ENCODE measurements at places on chromosomes 11 and 22. TPM values are rescaled to one million over a fixed set of nuclear protein-coding genes. Genes with fewer than 3 reads are reported as not detected.
A peak's percentile ranks its signal among the peaks of the same experiment; 100 is the strongest.

- no peak for ATAC-seq
Measured at GRCh38 chr11:118841469-118842242, 42.0 kb upstream of the CXCR5 start.

GRCh38 chr11:114121804-114122504 lies 62.4 kb downstream of the ZBTB16 start:
- ATAC-seq: no peak

- no peak for ATAC-seq
Measured at GRCh38 chr11:82757660-82758357, 24.1 kb upstream of the FAM181B start.

GRCh38 chr22:39205344-39206021 lies 39.3 kb downstream of the PDGFB start:
- ATAC-seq: peak; percentile 95

GRCh38 chr22:37870273-37870672 lies 21.1 kb downstream of the EIF3L start:
- ATAC-seq: no peak

DNA sequence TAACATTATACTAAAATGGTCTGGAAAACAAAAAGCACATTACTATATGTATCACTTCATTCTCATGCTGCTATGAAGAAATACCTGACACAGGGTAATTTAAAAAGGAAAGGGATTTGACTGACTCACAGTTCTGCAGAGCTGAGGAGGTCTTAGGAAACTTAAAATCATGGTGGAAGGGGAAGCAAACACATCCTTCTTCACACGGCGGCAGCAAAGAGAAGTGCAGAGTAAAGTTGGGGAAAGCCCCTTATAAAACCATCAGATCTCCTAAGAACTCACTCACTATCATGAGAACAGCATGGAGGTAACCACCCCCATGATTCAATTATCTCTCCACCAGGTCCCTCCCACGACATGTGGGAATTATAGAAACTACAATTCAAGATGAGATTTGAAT lies 60.0 kb downstream of the FAM181B start:
- no peak for ATAC-seq

DNA sequence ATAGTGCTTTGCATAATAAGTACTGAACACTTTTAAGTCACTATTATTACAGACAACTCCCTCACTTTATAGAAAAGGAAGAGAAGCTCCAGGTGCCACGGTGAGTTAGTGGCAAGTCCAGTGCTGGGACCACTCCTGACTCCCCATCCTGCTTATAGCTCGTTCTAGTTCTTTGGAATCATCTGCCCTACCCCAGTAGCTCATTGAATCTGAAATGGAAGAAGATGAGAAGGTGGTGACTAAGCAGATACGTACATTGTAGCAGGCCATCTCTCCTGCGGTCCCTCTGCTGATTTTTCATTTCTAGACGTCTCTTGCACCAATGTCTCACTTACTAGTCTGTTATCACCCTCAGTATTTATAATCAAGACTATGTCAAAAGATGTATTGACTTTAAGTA lies 21.6 kb downstream of the MMP20 start:
- no peak for ATAC-seq

DNA sequence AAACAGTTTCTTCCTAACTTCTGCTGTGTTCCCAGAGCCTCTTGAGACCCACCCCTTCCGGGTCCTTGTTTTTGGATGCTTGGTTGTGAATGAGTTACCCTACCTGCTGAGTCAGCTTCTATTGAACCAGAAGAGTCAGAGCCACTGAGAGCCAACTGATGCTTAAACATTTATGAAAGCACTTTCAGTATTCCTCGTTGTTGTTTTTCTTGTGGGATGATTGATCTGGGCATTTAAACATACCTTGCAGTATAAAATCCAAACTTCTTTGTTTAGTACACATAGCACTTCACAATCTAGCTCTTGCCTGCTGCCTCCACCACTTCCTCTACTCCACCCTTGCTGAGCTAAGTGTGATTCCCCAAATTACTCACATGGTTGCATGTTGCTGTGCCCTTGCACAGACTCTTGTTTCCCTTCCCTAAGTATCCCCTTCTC lies 5.5 kb downstream of the PRSS23 start:
- no peak for ATAC-seq

DNA sequence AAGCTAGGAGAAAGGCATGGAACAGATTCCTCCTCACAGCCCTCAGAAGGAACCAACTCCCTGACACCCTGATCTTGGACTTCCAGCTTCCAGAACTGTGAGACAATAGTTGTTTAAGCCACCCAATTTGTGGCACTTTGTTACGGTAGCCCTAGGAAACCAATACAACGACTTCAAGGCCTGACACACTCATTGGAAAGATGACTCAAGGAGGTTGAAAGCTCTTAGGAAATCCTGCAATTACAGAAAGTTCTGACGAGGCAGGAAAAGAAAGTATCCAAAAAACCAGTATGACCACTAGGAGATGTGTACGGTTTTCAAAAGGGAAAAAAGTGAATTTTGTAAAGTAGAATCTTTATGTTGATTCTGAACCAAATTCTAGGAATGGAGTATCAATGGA lies 161.4 kb downstream of the SWAP70 start:
- ATAC-seq: no peak

GRCh38 chr11:121131656-121132055 lies 30.6 kb downstream of the TECTA start:
- no peak for ATAC-seq

DNA sequence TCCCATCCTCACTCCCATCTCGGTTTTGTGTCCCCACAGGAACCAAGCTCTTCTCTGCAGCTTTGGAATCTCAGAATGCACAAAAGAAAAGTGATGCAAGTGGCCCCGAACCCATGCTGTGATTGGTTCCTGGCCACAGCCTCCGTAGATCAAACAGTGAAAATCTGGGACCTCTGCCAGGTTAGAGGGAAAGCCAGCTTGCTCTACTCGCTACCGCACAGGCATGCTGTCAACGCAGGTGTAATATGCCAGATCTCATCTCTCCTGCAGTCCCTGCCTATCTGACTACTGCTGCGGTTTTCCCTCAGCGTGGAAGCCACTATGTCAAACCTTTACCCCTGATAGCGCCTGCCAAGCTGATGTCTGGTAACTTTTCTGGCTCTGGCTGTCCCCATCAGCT lies 200.5 kb upstream of the LRRC4C start:
- no peak for ATAC-seq

DNA sequence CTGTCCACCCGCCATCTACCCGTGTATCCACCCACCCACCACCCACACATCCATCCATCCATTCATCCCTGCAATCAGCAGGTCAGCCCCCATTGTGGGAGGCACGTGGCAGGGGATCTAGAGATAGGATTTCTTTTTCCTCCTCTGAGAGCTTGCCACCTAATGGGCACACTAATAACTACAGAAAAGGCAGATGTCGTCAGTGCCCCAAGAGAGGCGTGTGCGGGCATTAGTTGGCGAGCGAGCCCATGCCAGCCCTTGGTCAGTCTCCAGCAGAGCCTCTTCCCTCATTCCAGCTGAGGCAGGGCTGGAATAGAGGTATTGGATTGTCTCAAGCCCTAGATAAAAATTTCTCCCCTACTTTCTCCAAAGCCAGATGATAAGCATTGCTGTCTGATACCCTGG lies 9.7 kb downstream of the USP2 start:
- no peak for ATAC-seq

- ATAC-seq: no peak
Measured at GRCh38 chr22:18977824-18978425, 41.8 kb upstream of the PRODH start.

DNA sequence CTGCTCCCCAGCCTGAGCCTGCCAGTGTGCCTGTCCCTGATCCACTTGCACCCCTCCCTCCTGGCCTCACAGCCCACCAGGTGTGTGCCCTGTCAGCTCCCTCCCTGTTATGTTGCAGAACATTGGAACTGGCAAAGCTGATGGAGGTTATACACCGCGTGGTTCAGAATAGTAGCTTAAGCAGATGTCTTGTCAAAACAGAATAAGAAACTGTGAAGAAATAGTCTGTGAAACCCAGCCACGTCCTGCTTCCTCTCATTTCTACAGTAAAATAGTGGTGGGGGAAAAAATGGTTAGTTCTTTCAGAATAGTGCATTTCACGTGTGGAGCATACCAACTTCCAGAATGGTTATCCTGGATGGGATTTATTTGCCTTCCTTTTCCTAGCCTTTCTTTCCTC lies 161.2 kb upstream of the NAV2 start:
- no peak for ATAC-seq

GRCh38 chr11:103659743-103660142 lies 376.7 kb upstream of the DDI1 start:
- ATAC-seq: peak; percentile 8

DNA sequence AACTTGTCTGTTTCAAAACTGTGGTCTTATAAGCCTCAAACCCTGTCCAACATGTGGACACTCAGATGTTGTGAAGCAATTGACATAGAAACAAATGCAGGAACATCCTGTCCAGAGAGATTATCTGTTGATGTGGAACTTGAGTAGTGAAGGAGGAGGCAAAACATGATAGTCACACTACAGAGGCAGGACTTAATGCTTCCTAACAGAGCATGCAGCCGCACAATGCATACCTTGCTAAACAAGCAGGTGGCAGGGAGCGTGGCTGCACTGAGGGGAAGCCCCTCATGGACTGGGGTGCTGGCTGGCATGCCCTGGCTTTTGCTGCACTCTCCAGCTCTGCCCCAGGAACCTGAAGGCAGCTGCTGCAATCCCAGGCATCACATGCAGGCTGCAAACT lies 5.3 kb downstream of the C22orf39 start:
- ATAC-seq: no peak

DNA sequence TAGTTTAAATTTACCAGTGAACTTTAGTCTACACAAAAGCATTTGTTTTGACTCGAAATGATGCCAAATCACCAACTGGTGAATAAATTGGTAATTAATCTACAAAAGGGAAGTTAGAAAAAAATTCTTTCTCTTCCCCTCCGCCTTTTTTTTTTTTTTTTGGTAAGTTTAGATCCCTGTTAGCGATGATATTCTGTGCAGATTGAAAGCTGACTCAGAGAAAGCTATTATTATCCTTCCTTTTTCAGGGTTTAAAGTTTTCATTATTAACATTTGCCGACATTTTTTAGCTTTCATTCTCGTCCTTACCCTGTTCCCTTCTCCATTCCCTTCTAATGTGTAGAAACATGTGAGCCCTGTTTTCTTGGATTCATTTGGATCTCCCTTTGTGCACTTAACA lies 16.8 kb upstream of the NUP160 start:
- ATAC-seq: no peak

GRCh38 chr11:117144477-117145392 lies 648 bp downstream of the PAFAH1B2 start:
- ATAC-seq: peak; percentile 68

GRCh38 chr22:17159504-17159951 lies 451 bp upstream of the HDHD5 start:
- peak; percentile 28 for ATAC-seq

GRCh38 chr11:63536669-63537292 lies at the start of gene PLAAT4:
Gene PLAAT4 (plus strand): TSS chr11:63536808. CDS start chr11:63536869, 61 bp downstream.
- ATAC-seq: no peak

DNA sequence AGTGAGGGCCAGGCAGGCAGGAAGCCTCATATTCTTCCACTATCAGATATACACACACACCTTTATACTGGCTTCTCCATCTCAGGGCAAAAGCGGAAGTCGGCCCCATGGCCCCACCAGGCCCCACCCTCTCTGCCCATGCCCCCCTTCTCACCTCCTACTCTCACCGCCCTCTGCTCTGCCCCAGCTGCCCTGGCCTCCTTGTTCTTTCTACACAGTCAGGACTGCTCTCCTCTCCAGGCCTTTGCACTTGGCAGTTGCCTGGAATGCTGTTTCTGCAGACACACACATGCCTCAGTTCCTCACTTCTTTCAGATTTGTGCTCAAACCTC lies 25.3 kb downstream of the OTOG start:
- ATAC-seq: no peak

DNA sequence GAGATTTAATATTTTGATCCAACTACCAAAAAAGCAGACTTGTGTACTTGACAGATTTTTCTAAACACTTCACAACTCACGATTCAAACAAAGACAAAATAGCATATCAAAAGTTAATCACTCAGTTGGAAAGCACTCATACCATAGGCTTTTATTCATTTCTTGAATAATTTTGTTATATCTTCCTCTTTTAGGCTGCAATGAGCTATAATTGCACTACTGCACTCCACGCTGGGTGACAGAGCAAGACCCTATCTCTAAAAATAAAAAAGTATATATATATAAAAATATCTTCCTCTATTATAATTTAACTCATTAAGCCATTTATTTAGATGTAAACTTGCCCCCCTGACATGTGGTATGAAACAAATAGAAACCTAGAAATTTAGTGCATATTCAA lies 19.9 kb downstream of the SC5D start:
- ATAC-seq: no peak

DNA sequence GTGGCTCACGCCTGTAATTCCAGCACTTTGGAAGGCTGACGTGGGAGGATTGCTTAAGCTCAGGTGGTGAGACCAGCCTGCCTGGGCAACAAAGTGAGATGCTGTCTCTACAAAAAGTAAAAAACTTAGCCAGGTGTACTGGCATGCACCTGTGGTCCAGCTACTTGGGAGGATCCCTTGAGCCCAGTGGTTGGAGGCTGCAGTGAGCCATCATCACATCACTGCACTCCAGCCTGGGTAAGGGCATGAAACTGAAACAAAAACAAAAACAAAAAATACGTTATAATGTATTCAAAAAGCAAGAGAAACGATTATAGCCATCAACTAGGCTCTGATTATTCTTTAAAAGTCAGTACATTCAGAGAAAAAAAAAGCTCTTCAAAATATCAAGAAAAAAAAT lies 62.5 kb downstream of the TCF20 start:
- ATAC-seq: no peak

PDE3B gene
- 13.0 TPM for total RNA-seq

KDM4D gene
- 1.7 TPM for total RNA-seq

OR52B4 gene
- not detected for total RNA-seq

RASL10A gene
- not detected for total RNA-seq

DRD4 gene
- total RNA-seq: 0.63 TPM

PLAAT5 gene
- total RNA-seq: 0.78 TPM

CAT gene
- total RNA-seq: 48.4 TPM

ACP2 gene
- total RNA-seq: 37.6 TPM

MRGPRX2 gene
- total RNA-seq: not detected

SEC14L2 gene
- total RNA-seq: 17.3 TPM
